Effector CD8-positive, alpha-beta T cell (primary cell): ENCODE measurements at places on chromosomes 12 and 14.

DNA sequence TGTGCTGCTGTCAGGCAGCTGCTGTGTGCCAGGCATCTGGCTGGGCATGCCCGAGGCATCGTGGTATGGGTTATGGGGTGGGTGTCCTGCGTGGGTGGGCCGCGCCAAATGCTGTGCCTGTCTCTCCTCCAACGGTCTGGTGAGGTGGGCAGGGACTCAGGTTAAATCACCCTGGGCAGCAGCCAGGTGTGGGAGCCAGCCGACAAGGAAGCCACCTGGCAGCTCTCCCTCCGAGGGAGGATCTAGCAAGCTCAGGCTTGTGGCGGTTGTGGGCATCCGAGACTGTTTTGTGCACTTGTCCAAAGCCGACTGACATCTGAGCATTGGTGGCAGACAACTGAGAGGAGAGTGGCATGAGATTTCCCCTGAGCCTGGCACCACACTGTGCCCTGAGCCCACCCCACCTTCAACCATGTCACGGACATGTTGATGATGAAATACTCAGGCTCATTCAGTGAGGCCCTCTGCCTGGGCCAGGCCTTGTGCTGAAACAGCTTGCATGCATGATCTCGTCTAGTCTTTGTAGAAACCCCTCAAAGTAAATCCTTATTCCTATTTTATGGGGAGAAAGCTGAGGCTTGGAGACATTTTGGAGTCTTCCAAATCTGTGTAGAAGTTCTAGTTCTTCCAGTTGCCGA lies 181.8 kb upstream of the MYL2 start:
- DNase-seq: no peak

DNA sequence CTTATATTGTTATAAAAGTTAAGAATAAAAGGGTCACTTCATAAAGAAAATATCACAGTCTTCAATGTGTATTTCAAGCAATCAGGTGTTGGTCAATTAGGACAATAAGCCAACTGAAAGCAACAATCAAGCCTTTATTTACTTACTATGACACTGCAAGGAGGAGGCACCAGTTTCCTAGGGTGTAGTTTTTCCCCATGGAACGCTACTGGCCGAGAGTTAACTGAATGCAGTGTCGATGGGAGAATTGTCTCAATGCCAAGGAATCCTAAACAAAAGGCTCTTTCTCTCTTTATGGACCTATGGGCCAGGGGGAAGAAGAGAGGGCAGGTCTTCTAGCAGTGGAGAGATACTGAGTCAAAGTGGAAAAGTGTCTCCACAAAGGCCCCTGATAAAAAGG lies 142.4 kb downstream of the CMAS start:
- no peak for DNase-seq

- no peak for DNase-seq
Measured at GRCh38 chr14:74411671-74412070, 14.3 kb downstream of the SYNDIG1L start.

- no peak for DNase-seq
Measured at GRCh38 chr12:70721216-70721615, 84.0 kb upstream of the PTPRB start.

- DNase-seq: no peak
Measured at GRCh38 chr12:95882080-95882479, 23.3 kb downstream of the SNRPF start.

DNA sequence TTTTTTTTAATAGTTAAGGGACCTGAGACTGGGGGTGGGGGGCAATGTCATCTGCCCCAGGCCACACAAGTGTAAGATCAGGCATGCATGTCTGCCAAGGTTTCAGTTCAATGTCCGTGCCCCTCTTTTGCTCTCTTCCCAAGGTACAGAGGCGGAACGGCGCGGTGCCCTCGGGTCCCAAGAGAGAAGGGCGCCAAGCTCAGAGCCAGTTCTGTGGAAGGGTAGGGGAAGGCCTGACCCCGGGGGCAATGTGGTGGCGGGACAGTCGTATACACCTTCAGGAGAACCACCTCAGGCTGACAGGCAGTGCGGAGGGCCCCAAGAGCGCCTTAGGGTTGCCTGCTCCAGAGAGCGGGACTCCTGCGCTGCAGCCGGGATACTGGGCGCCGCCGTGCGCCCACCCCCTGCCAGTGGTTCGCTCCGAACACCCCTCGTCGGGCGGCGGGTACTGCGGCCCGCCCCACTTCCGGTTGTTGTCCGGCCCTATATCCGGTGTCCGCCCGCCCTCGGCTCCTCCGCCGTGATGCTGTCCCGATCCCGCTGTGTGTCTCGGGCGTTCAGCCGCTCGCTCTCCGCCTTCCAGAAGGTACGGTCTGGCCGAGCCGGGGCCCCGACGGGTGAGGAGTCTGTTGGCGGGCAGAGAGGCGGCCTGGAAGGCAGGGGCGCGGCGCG lies at the start of gene DLST:
Gene DLST, plus strand, starts transcription at position 486 of the 672 bp plus-strand sequence. Its CDS starts 38 bp downstream, at position 524.
- peak; percentile 70 for DNase-seq

DNA sequence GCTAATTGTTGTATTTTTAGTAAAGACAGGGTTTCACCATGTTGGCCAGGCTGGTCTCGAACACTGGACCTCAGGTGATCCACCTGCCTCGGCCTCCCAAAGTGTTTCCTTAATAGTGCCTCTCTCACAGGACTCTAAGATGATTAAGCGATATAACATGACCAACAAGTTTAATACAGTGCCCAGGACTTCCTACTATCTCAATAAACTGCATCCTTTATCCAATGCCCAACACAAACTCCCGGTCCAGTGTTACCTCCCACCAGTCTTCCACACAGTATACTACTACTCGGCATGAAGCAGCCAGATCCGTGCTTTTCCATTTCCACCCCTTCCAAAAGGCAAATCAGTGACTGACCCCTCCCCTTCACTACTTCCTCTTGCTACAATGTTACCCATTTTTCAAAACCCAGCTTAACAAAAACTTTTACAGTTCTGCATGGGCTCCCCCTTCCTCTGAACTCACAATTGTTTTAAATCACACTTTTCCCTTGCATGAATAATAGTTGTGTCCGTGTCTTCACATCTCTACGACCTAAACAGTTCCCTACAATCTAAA lies 900 bp downstream of the NOP2 start:
- DNase-seq: no peak

GRCh38 chr14:88352698-88353097 lies 29.6 kb upstream of the KCNK10 start:
- DNase-seq: no peak

- DNase-seq: no peak
Measured at GRCh38 chr12:5390174-5390799, 41.6 kb upstream of the NTF3 start.

DNA sequence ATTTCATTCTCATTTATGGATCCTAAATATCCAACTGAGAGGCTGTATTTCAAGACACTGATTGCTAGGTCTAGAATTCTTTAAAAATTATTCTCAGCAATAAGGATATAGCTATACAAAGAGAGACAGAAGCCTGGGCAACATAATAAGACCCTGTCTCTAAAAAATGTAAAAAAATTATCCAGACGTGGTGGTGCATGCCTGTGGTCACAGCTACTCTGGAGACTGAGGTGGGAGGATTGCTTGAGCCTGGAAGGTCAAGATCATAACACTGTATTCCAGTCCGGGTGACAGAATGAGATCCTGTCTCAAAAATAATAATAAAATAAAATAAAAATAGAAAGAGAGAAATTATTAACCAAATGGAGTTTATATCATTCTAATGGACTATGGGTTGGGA lies 20.6 kb upstream of the ARID2 start:
- DNase-seq: no peak

DNA sequence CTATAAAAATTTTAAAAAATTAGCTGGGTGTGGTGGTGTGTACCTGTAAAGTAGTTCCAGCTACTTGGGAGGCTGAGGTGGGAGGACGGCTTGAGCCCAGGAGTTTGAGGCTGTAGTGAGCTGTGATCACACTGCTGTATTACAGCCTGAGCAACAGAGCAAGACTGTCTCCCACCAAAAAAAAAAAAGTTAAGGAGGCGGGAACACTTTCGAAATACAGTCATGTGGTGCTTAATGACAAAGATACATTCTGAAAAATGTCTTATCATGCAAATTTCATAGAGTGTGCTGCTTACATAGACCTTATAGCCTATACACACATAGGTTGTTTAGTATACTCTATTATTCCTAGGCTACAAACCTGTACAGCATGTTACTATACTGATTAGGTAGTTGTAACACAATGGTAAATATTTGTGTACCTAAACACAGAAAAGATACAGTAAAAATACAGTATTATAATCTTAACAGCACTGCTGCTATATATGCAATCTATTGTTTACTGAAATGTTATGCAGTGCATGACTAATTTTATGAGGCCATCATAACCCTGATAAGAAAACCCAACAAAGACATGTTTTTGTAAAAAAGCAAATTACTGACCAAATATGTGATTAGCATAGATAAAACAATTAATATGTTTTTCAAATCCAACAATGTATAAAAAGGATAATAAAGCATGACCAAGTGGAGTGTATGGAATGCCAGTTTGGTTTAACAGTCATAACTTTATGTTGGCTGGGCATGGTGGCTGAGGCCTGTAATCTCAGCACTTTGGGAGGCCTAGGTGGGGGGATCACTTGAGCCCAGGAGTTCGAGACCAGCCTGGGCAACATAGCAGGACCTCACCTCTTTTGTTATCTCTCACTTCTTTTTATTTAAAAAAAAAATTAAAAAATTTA lies 11.4 kb downstream of the EIF2S1 start:
- DNase-seq: no peak

DNA sequence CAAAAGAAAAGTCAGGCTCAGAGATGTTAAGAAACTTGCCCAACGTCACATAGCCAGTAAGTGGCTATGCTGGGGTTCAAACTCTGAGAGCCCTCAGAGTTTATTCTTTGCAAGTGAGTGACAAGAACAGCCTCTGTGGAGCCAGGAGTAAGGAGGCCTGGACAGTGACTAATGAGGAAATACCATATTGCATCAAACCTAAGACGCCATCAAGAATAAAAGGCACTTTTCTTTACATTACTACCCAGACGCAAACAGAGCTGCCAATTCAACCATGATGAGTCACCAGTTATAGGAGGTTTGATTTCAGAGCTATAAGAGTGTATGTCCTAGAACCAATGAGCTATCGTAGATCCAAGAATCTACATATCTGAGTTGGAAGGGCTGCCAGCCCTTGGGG lies 9.4 kb downstream of the TNFRSF1A start:
- DNase-seq: no peak

GRCh38 chr12:125435871-125436270 lies 370.6 kb downstream of the AACS start:
- no peak for DNase-seq

DNA sequence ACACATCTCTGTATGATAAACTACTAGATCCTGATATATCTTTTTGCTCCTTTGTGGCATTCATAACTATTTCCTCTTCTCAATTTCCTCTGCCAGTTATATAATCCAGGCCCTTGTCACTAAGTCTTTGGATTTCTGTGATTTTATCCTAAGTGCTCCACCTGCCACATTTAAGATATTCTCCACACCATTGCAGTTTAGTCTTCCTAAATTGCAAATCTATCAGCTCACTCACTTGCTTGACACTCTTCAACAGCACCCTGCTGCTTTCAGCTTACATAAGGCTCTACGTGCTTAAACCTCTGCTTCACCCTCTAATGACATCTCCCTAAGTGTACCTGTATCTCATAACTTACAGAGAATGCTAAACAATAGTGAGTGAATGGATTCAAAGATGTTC lies 1032.2 kb upstream of the SEL1L start:
- DNase-seq: no peak

GRCh38 chr12:123398550-123399254 lies 14.8 kb downstream of the KMT5A start:
- no peak for DNase-seq

DNA sequence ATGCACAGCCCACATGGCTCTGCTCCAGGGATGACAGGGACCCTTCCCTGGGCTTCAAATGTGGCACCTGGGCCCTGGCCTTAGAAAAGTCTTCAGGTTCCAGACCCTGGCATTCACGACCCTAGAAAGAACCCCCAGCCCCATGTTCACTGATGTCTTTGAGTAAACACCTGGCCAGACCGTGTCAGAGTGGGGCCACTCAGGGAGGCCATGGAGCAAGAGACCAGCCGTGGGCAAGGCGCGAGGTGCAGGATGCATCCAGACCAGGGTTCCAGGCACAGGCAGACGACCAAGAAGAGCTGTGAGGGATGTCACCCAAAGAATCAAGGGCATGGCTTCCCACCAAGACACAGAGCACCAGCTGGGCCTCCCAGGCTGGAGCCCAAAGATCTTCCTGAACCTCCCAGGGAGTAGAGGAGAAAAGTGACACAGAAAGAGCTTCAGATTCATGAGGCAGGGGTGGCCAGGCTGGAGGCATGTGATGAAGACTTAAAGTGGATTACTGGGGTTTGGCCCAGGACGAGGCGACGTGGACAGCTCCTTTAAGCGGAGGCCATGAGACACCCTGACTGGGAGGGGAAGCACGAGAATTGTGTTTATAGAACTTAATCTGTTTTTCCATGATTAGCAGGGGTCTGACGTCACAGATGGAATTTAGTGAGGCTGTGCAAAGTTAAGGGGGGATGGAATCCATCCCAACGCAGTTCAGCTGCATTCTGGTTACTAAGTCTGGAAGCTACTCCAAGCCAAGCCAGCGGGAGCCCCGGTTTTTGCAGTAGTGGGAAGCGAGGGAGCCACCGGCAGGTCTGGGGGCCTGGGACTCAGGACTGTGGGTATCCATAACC lies 61.6 kb downstream of the ARL6IP4 start:
- DNase-seq: no peak

GRCh38 chr14:32692441-32692840 lies 246.2 kb upstream of the NPAS3 start:
- DNase-seq: no peak

GRCh38 chr12:111428081-111428727 lies 22.5 kb downstream of the SH2B3 start:
- no peak for DNase-seq

DNA sequence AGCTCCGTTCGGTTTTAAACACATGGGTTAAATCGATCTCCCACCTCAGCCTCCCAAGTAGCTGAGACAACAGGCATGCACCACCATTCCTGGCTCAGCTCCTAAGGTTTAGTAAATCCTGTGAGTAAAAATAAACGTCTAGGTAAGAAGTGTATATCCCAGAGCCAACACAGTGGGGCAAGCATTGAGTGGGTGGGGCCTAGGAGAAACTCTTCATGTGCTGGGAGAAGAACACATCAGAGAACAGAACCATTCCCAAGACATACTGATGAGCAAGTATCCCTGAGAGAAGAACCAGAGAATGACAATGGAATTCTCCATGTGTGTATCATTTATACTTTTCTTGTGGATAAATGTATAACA lies 86.3 kb downstream of the SEC23A start:
- no peak for DNase-seq

- DNase-seq: no peak
Measured at GRCh38 chr12:185576-185955, 28.4 kb downstream of the SLC6A12 start.

- DNase-seq: no peak
Measured at GRCh38 chr12:3604286-3604685, 113.3 kb downstream of the PRMT8 start.

- DNase-seq: no peak
Measured at GRCh38 chr14:95229749-95230148, 72.4 kb upstream of the DICER1 start.

GRCh38 chr12:26732005-26732908 lies 100.7 kb downstream of the ITPR2 start:
- DNase-seq: no peak

GRCh38 chr14:64232095-64232838 lies 61.9 kb downstream of the ESR2 start:
- DNase-seq: no peak
